ENCODE measurements at places on chromosomes 4 and X.

DNA sequence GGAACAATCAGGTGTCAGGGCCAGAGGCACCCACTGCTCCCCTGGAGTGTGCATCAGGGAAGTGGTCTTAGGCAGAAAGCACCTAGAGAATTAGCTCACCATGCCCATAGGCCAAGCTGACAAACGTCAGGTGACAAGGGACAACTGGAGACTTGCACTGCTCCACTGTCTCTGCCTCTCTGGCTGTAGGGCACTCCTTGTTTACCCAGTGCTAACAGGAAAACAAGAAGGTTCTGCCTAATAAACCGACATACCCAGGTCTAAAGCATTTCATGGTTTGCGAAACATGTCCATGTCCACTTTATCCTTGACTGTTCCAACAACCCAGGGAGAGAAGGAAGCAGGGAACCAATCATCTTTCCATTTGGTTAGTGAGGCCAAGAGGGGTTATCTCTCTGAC, 92.5 kb upstream of the MAMLD1 start:
- no peak for DNase-seq

DNA sequence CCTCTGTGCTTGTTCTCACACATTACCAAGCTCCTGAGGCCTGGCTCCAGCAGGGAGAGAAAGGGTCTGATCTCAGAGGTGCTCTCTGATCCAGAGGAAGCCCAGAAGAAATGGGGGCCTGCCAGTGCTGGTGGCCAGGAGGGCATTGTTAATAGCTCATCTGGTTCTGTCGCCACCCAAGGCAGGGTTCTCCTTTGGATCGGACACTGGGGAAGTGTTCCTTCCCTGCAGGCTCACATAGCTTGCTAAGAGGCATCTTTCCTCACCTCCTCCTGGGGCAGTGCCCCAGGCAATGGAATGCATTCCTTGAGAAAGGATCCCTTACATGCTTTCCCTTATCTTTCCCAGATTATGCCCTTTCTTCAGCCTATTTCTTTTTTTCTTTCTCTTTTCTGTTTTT, 53.8 kb downstream of the RBM47 start:
- DNase-seq, result no peak

DNA sequence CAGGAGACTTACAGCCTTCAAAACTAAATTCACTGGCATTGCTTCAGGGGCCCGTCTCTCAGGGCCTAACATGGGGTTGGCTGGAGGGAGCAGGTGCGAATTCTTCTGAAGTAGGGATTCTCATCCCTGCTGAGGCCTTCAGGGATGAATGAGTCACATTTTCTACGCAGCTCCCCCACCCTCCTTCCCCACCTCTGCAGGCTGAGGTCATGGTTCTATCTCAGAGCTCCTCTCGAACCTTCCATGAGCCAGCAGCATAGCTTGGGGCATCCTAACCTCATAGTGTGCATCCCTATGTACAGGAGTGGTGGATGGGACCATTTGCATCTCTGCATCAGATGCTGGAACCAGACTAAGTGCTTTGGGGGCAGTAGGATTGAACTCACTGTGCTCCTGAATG, 309.2 kb downstream of the EVC2 start:
- no peak for DNase-seq

DNA sequence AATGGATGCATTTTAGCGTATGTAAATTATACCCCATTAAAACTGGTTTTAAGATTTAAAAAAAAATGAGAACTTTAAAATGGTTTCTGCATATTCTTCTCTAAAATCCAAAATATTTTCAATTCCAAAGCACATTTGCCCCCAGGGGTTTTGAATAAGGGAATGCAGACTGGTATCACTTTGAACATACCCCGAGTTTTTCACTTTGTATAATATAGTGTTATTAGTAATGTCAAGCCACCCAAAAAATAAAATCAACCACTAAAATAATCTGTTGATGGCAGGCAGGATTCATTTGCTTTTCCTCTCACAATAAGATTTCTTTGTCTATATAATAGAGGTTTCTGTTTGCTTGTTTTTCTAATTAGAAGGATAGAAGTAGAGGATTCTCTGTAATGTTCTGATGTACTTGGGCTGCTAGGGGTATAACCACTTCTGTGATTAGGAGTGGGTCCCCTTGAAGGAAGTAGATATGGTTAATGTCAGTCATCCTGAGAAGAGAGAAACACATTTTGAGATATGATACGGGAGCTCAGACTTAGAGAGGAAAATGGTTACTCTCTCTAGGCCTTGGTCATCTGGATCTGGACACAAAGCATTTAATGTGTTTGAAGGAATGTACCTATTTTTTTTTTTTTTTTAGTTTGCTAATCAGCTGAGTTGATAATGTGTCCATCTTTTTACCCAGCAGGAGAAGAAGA, 9.3 kb upstream of the LIN54 start:
- DNase-seq, result no peak

DNA sequence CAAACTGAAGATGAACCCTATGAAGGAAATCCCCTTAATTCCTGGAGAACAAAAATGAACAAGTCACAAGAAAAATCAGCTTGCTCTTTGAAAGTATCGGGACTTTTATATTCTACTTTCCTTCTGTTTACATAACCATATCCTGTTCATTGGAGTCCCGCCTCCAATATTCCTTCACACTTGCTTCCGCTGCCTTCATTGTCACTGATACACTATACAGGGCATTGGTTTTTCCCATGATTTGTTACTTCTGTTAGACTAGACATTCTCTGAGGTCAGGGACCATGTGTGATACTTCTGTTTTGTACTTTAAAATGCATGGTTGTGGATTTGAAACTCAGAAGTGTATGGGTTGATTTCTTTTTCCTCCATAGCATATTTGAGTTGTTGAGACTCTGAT, 18.8 kb downstream of the MCUB start:
- no peak for DNase-seq

DNA sequence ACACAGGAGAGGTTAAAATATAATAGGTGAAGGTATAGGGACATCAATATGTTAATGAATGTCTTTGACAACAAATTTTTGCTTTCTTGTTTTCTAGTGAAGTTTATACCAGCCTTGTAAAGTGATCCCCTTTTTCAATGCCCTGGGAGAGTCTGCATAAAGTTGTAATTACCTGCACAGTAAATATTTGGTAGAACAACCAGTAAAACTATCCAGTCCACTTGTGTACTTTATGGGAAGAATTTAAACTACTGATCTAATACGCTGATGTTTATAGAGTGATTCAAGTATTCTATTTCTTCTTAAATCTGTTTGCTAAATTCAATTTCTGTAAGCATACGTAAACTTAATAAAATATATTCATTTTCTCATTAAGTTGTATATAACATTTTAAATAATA, 103.3 kb downstream of the GPM6A start:
- no peak for DNase-seq

DNA sequence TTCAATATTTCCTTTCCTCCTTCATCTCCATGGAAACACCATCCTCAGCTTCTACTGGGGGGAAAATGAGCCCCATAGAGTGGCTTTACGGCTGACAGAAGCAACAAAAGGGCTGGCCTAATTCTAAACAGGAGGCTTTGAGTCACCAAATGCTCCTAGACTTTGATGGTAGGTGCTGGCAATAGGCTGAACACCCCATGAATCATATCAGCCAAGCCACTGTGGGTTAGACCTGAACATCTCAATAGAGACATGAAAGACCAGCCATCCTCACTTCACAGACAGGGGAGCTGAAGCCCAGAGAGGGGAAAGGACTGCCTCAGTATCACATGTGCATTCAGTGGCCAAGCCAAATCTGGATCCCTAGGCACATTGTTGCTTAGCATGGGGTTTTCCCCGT, 107.6 kb downstream of the AMER1 start:
- no peak for DNase-seq

DNA sequence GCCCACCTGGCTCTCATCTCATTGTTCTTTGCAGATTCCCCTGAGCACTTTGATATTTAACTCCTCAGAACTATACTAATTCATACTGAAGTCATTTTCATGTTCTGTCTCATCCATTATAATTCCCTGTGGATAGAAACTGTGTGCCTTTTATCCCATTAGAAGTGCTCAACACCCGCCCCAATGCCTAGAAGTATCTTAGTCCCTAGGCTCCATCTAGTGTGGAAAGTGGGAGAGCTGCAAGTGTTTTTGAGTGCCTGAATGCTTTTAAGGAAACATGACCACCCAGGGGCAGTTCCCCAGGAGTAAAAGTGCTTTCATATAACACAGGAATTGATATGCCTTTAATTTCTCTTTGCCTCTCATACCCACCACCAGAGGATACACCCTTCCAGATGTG, 117.0 kb downstream of the CHRDL1 start:
- no peak for DNase-seq

- no peak for DNase-seq
Measured at GRCh38 chr4:147533331-147533730, 52.4 kb downstream of the EDNRA start.

DNA sequence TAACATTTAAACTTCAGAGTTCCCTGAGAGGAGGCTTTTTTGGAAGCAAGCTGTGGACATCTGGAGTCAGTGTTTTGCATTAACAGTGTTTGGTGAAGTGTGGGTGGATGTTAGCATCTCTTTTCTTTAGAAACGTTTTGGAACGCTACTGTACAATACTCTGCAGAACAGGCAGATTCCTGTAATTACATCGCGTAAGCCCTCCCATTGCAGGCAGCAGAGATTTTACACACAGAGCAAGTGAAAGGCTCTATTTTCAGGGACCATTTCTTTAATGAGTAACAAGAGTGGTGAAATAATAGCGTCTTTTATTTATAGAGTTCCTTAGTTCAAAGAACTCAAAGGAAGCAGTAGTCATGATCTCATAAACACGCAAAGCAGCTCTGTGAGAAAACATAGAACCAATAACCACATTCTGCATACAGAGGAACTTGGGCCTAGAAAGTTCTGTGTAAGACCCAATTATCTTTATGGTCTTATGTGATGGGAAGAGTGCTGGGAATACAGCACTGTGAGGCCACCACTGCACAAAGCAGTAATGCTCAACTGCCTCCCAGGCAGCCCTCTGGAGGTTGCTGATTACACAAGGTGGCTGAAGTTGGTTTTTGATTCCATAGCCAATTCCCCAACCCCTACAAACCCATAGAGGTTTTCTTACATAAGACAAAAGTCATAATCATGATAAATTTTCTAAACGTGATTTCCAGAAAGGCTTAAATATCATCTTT, 298.7 kb upstream of the EPHA5 start:
- no peak for DNase-seq

GRCh38 chr4:2943364-2944090, 19.7 kb downstream of the NOP14 start:
- no peak for DNase-seq
